NCI-H446 treated with DMSO at 0.1 percent for 48 hours (cell line): ENCODE measurements at places on chromosomes 6 and 20.

- DNase-seq: no peak
These were observed 332.3 kb downstream of the ZFAND3 start for GRCh38 chr6:38151580-38152500.

GRCh38 chr6:72363844-72364740, 257.8 kb upstream of the KCNQ5 start:
- peak; percentile 71 for DNase-seq

DNA sequence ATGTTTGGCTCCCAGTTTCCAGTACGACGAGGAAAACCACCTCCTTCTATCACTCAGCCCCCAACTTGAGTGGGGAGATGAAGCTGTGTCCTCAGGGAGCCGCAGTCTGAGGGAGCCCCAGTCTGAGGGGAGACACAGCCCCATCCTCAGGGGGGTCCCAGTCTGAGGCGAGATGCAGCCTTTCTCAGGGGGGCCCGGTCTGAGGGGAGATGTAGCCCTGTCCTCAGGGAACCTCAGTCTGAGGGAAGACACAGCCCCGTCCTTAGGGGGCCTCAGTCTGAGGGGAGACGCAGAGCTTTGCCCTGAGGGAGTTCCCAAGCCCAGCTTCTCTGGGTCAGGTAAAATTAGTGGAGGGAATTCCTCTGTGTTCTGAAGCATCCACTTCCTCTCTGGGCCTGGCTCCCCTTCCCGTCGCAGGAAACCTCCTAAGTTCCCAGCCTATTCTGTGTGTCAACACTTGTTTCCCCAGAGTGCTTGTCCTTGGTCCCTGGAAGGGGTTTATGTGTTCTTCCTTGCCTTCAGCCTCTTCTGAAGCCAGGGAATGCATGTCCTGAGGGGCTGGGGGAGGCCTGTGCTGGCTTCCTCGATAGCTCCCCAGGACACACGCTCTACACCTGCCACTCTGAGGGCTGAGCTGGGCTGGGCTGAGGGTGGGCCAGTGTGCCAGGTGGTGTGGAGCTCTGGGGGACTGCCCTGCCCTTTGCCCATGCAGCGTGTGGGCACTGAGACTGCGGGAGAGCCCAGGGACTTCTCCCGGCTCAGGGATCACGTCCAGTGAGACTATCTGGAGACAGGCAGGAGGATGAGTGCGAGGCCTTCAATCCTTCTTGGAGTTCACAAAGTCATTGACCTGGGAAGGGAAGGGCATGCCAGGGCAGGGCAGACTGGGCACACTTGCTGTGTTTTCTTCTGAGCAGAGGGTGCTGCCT, 55.4 kb downstream of the VEGFA start:
- no peak for DNase-seq

- DNase-seq: peak; percentile 16
These were observed 123.3 kb upstream of the DUSP22 start for GRCh38 chr6:168865-169455.

DNA sequence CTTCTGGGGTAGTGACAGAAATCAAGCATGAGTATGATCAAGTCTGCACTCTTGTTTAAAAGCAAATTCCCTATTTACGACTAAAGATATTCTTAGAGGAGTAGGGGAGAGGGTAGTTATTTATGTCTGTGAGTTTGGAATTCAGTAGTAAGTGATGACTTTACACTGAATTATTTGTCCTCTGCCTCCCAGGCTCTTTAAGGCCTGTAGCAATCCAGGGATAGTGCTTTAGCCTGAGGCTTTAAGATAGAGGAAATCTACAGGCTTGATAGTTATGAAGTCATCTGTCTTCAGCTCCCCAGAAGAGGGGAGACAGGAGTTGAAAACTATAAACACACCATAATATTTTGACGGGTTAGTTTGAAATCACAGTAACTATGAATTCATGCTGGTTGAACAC, 664.5 kb downstream of the EPM2A start:
- DNase-seq: no peak

GRCh38 chr20:15564981-15565380, 1008.3 kb downstream of the KIF16B start:
- DNase-seq: no peak

- no peak for DNase-seq
These were observed 39.7 kb upstream of the CLVS2 start for GRCh38 chr6:122956376-122956775.

DNA sequence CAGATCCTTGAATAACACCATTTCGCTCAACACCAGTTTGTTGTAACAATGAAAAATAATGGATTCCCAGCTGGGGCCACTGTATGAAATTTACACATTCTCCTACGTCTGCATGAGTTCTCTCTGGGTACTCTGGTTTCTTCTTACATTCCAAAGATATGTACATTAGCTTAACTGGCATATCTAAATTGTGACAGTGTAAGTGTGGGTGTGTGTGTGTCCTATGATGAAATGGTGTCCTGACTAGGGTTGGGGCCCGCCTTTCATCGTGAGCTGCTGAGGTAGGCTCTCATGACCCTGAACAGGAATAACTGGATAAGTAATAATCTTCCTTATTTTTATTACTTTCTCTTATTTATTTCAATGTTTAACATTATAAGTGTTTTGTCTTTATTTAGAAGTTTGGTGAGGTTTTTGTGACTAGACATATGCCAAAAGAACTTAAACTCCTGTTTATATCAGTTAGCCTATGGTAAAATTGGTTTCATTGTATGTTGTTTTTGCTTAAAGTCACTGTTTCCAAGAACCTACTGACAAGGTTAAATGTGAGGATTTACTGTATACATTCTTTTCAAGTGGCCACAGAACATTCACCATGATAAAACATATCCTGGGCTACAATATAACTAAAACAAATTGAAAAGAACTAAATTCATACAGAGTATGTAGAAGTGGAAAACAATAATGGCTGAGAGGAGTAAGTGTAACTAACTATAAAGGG, 42.4 kb downstream of the RBL1 start:
- DNase-seq: no peak

GRCh38 chr6:148509800-148510581, 167.4 kb downstream of the SASH1 start:
- DNase-seq: peak; percentile 75

DNA sequence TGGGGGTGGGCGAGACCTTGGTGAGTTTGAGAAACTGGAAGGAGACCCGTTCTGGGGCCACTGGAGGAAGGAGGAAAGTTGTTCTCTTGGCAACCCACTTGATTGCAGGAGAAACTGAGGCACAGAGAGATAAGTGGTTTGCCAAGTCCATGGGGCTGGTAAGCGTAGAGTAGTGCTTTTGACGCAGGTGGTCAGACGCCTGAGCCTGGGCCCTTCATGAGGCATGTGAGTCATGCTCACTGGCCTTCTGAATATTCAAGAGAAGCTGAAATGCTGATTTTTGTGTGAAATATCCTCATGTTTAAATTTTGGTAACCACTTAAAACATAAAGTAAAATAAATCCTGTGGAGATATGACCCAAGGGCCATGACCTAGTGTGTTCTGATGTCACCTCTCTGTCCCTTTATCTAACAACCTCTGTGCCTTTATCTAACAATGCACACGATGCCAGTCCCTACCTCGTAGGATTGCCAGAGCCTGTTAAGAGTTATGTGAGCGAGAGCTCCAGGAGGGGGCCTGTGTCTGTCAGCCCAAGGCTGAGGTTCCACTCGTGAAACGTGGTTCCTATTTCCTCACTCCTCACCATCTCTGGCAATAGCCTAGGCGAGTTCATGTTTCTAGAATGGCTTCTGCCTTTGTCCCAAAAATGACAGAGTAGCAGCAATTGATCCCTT, 32.8 kb upstream of the PMEPA1 start:
- no peak for DNase-seq

GRCh38 chr6:88174906-88175305, 8.8 kb upstream of the CNR1 start:
- DNase-seq: no peak

GRCh38 chr6:124002377-124003081, 198.9 kb downstream of the NKAIN2 start:
- DNase-seq: no peak

DNA sequence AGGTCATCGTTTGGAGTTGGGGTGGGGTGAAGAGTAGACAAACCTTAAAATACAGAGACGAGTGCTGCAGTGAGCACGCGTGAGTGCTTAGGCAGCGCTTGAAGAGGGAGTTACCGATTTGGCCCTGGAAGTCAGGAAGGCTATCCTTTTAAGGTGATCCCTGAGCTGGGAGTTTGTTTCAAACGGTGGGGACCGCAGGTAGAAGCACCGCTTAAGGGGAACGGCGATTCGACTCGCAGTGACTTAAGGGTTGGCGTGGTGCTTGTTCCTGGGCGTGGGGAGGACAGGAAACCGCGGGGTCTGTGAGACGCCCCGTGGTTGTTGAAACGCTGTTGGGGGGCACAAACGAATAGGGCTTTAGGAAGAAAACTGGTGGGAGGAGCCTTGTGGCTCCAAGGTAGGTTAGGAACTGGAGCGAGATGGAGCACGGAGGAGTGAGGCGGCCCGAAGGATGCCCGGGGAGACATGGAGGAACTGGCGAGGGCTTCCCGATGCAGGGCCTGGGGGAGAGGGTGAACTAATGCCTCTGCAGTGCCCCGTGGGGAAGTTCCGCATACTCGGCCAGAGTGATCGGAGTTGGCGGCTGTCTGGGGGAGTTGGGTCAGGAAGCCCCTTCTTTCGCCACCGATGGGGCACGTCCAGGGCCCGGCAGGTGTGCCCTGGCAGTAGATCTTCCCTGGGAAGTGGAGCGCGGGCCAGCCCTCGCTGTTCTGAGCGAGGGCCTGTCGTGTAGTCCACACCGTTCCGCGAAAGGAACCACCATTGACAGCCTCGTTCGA, 1.3 kb upstream of the CDYL start:
- no peak for DNase-seq

DNA sequence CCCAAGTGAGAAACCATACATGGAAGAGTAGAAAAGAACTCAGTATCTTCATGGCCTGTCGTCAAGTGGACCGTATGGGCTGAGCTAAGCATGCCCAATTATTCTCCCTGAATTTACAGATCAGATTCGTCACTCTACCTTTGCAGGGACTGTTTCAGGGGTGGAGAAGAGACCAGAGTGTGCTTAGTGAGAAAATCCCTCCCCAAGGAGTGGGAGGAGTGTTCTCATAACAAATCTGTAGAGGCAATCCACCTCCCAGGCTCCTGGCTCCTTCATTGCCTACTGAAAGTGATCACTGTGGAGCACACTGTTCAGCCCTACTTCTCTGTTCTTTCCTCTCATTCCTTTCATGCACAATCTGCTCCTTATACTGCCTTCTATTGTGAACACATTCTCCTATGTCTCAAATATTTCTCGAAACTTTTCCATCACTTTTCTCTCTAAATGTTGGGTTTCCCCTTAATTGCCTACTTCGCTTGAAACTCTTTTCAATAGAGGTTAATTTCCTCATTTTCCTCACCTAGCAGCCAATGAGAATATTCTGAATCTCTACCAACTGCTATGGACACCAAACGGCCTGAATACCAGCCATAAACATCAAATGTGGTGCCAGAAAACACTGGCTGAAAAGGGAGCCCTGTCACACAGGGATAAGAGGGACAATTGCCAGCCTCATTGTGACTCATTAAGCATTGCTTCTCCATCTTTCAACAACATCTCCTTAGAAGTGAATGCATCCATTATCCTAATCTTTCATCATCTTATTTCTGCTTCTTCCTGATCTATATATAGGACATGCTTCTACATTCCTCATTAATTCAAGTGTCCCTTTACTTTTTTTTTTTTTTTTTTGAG, 398.3 kb downstream of the UTRN start:
- no peak for DNase-seq

DNA sequence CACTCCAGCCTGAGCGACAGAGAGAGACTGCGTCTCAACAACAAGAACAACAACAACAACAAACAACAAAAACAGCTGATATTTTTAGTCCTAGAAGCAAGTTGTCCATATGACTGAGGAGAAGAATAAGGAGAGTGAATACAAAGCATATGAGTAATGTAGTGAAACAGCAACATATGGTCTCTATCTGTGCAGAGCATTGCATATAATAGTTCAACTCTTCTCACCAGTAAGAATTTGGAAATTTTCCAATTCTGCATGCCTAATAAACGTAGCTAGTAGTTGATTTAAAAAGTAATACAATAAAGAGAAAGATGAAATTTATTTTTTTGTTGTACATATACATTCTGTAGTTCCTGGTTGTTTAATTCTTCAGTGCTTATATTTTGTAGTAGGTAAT, 129.7 kb upstream of the FAM83B start:
- DNase-seq: peak; percentile 84

- DNase-seq: peak; percentile 58
These were observed 16.3 kb downstream of the RPRD1B start for GRCh38 chr20:38049800-38050199.

DNA sequence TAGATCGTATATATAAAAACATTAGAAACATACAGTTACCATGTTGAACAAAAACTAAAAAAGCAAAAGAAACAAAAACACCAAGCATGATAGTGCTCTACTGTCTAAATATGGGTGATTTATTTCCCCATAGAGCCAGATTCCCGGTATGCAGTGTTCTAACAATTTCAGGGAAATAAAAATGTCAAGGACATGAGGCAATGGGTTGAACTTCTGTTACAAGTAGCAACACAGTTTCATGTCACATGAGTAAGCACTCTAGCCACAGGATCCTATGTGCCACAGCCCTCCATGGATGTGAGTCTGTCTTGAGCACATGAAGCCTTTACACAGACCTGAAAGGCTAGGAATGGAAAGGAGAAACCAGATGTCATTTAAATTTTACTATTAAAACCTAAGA, 96.0 kb downstream of the MAP3K5 start:
- DNase-seq: no peak

GRCh38 chr20:34773726-34774125, 51.7 kb downstream of the NCOA6 start:
- DNase-seq: no peak

DNA sequence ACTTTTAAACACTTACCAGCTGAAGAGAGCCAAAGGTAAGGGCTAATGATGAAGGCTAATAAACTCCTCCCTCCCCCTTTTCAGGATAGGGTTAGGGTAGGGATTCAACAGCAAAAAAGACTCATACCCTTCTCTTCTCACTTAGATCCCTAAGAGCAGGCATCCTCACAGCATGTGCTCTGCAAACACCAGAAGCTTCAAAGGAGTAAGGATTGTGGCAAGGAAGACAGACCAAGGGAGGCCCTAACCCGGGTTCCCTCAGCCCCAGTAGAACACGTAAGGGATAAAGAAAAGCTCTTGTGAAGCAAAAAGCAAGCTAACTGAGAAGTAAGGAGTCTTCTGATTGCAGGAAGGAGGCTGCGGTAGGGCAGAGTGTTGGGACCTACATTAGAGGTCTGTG, 11.6 kb downstream of the MAP3K7 start:
- DNase-seq: no peak

GRCh38 chr6:44636561-44637248, 249.2 kb downstream of the CDC5L start:
- DNase-seq: peak; percentile 75

- no peak for DNase-seq
These were observed 341.7 kb downstream of the PRL start for GRCh38 chr6:21955053-21955595.

GRCh38 chr6:136751522-136751956, 40.7 kb downstream of the MAP3K5 start:
- DNase-seq: no peak

DNA sequence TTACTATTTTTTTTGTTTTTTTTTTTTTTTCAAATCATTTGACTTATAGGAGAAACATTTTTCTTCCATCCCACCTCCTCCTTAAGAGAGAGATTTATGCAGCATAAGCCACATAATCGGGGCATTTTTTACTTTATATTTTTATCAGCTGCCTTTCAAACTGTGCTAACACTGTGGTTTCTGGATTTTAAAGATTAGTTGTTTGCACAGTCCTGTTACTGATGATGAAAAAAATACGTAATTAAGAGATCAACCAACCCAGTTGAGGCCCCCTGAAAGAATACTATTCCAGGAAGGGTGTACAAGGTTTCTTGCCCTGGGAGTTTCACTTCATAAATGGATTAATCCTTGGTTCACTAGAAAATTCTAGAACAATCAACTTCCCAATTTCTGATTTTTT, 68.3 kb downstream of the MMS22L start:
- DNase-seq: no peak

GRCh38 chr6:125102411-125102810, 51.2 kb upstream of the TPD52L1 start:
- DNase-seq: no peak
